HFF-Myc (cell line): ENCODE measurements at places on chromosomes 1 and 21.
A peak's percentile ranks its signal among the peaks of the same experiment; 100 is the strongest.

GRCh38 chr1:62317021-62317768 is 2.0 kb downstream of the KANK4 start:
- no peak for DNase-seq

DNA sequence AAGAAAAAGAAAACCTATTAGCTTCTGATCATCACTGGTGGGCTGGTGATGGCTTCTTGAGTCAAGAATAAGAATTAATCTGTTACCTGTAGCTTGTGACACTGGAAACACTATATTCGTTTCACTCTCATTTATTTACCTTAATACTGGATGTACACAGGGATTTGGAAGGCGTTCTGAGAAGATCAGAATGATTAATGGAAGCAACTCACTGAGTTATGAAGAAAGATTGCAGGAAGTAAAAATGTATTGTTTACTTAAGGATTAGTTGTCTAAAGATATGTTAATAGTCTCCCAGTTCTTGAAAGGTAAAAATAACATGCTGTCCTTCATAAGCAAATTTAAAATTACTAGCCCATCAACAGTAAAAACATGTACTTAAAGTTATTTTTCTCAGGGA is 644.9 kb upstream of the NCAM2 start:
- DNase-seq, result no peak

DNA sequence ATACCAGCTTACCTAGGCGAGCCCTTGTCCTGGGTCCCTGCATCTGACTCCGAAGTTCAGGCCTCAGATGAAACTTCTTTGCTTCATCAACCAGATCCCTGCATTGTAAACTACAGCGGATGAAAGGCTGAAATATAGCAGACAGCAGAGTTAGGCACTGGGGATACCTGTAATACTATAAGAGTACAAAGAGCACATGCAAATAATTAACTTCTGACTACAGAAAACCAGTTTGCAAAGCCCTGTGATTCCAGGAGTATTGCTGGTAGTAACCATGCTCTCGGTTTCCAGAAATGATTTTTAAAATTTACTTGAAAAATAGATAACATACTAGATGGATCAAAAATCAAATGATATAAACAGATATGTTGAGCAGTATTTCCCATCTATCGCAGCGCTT is 18.0 kb downstream of the KLHL12 start:
- DNase-seq, result no peak

DNA sequence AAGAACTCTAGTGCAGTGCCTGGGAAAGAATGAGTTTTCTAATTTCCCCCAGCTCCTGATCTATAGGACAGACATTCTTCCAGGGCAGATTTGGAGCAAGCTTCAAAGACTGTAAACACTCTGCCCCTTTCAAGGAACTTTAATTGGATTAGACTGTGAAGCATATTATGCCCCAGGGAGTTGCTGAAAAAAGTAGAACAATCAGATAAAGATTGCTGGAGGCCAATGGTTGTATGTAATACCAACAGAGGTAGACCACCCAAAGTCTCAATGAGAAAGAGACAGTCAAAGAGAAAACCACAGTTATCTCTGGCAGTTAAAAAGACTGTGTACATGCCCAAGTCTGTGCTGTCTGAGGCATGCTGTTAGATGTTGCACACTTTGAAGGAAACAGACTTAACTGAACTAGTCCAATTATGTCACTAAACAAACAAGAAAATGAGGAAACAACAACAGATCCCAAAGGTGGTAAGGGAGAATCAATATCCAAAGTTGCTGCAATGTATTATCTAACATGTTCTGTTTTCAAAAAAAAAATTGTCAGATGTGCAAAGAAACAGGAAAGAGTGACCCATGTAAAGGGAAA is 24.4 kb downstream of the C4BPA start:
- DNase-seq, result no peak

DNA sequence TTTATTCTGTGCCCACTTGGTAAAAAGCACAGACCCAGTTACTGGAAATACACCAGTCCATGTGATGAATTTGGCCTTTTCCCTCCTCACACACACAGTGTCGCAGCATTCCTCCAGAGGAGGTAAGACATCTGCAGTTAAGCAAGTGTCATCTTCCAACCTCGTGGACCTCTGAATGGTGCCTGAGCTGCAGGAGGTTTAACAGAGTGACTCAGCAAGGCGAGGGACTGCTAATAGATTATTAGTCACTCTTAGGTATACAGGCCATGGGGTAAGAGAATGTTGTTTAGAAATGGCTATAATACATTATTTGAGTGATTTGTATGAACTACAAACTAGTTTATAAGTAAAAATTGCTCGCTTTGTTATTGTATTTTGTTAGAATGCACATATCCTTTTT is 8.6 kb upstream of the LRRC8B start:
- peak; percentile 33 for DNase-seq

- DNase-seq, result no peak
Measured at GRCh38 chr1:7824701-7825100, 28.2 kb downstream of the UTS2 start.

- no peak for DNase-seq
Measured at GRCh38 chr1:226995365-226996332, 55.6 kb downstream of the COQ8A start.

DNA sequence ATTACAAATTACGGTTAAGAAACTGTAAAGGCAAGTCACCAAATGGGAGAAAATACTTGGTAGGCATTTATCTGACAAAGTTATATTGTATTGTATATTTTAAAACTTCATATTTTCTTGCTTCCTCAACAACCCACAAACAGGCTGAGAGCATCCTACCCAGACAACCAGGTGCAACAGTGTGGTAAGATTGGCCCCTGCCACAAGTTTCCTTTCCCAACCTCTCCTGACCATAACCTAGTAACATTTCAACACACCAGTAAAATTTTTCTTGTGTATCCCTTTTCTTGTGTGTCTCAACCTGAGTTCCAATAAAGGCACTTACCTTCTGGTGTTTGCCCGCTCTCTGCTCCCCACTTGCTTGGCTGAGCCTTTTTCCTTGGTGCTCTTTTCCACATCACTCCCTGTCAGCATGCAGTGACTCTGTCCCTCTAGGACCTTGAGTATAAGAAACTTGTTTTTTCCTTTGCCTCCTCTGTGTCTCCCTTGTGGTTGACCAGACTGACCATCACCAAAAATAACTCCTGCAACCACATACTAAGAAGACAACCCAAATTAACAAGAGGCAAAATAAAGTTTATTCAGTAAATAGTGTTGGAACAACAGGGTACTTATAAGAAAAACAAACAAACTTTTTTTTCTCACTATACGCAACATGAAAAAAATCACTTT is 40.9 kb downstream of the FCRL3 start:
- no peak for DNase-seq

- no peak for DNase-seq
Measured at GRCh38 chr1:3465091-3465934, 10.8 kb downstream of the ARHGEF16 start.

- no peak for DNase-seq
Measured at GRCh38 chr1:83909687-83910086, 89.2 kb downstream of the TTLL7 start.

- no peak for DNase-seq
Measured at GRCh38 chr1:19547814-19548213, 62.5 kb upstream of the CAPZB start.

DNA sequence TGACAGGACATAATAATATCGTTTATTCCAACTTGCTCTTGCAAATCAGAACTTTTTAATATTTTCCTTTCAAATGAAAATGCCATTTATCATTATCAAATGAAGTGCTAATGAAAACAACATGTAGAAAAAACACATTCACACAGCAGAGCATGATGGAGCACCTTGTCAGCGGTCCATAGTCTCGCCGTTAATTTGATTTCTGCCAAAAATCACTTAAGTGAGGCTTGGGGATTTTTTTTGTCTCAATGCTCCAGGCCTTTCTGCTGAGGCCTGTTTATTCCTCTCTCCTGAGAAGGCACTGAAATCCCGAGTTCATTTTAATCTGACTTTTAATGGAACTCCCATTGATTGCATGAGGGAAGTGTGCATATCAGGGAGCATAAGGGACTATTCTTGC is 122.5 kb downstream of the ELAVL4 start:
- DNase-seq, result no peak

- DNase-seq, result no peak
Measured at GRCh38 chr1:218679391-218679790, 334.3 kb downstream of the TGFB2 start.

GRCh38 chr1:29202053-29202452 is 20.4 kb upstream of the SRSF4 start:
- no peak for DNase-seq

DNA sequence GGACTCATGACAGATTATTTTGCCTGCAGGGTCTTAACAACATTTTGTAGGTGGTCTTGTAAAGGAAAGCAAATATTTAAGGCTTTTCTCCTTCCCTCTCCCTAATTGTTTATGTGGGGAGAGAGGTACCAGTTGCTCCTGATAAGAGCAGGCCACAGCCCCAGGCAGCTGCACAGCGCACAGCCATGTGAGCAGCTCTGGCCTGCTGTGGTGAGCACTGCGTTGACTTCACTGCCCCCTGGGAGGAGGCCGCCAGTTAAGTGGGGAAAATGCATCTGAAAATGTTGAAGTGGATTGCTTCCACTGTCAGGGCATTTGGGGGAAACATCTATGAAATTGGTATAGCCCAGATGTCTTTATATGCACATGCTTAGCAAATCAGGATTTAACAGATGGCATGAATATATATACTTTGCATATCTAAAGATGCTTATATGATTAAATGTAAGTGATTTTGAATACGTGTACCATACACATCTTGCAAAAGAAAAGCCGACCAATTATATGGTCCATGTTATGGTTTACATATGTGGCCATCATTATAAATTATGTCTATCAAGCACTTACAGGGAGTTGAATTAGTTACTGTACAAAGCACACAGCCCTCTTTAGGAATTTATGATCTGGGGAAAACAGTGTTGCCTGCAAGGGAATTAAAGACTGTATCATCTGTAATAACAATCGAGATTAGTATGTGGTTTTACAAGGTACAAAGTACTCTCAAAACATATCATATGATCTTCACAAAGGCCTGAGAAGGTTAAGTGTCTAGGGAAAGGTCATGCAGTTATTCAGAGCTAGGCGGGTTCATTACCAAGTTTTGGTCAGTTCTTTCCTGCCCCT is 132.1 kb downstream of the RHOU start:
- no peak for DNase-seq

DNA sequence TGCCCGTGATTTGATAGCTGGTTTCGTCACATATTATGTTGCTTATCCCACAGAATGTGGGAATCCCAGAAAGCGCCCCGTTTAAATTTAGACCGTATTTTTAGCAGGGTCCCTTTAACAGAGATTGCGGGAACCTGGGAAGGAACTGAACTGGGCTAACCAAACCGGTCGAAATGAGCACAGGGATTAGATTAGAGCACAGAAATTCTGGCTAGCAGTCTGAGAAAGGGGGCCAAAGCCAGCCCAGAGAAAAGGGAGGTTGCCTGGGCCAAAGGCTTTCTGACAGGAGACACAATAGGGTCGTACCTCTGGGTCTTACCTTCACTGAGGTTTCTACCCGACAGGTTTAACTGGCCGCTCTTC is 327 bp downstream of the LRRC40 start:
- no peak for DNase-seq

GRCh38 chr1:152043870-152044269 is 7.1 kb upstream of the S100A11 start:
- DNase-seq, result no peak

DNA sequence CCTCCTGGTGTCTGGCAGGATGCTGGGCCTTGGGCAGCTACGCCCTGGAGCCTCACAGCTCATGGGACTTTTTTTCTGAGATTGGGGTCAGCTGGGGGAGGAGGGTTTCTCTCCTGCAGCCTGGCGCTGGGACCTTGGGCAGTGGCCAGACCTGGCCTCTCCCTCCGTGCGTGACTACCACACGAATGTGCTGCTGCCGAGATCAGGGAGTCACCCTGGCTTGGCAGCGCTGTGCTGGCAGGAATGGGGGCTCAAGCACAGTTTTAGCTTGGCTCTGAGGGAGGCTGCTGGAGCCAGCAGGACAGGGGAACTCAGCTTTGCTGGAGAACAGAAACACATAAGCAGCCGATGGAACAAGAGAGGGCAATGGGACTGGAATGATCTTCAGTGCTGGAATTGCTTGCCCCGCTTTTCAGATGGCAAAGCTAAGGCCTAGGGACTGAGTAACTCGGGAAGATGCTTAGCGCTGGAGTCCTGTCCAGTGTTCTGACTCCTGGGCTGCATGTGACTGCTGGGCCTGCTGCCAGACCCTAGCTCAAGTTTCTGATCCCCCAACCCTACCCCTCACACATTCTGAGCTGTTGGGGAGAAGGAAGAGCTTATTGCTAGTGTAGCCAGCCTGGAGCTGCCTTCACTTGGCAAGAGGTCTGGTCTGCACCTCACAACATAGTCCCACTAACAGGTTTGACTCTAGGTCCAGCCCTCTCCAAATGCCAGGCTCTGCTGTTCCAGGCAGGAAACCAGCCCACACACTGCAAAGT is 69.9 kb downstream of the NAV1 start:
- DNase-seq, result no peak

DNA sequence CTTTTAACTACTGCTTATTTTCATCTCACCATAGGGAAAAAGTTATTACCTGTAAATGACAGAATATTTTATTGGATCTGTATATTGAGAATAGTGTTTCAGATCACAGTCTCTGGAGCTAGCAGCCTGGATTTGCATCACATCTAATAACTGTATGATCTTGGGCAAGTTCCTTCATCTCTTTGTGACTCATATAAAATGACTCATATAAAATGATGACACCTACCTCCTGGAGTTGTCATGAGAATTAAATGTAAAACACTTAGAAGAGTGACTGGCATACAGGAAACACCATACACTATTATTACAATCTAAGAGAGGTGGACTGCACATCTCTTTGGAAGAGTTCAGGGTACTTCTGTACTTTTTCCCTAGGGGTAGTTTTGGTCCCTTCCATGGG is 421.3 kb downstream of the NEGR1 start:
- DNase-seq, result no peak
